ENCODE measurements at places on chromosomes 7 and 10.

DNA sequence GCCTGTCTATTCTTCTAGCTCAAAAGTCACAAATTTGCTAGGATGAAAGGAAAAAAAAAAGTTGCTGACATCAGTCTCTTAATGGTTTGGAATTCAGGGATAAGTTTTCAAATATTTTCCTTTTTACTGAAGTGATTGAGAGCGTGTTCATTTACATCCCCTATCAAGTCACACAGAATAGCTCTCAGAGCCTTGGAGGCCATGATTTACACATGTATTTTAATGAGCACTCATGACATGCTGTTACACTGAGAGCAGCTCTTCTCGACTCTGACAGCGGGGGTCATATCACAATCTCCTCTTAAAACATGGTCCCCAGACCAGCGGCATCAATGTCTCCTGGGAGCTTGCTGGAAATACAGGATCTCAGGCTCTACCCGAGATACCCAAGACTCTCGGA, 232.7 kb downstream of the POU6F2 start:
- no peak for DNase-seq

GRCh38 chr7:6530626-6531491, 20.4 kb downstream of the GRID2IP start:
- DNase-seq = no peak

DNA sequence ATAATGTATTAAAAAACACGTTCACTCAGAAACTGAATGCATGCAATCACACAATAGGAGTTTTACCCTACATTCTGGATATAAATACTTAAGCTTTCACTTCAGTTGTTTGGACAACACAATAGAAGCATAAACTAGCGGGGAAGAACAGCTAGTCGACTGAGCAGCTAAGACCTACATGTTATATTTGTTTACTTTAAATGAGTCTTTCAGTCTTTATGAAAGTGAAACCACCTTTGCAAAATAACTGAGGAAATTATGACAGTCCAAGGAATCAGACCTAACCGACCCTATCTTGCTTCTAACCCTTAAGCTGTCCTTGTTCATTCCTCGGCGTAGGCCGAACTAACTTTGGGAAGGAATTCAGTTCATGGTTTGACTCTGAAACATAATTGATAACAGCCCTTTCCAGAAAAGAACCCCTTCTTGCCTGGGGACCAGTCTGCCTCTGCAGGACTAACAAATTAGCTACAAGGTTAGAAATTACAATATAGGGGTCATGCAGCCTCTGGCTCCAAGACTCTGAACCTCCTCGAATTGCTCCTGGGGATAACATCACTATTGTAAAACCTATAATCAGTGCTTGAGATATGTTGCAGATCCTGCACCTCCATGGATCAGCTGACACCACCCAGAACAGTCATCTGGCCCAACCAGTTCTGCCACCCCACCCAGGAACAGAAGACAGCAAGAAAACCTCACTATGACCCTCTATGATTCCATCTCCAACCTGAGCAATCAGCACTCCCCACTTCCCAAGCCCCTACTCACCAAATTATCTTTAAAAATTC, 185.1 kb upstream of the KLF6 start:
- DNase-seq = peak; percentile 50

- DNase-seq = no peak
Measured at GRCh38 chr10:1939016-1939415, 201.7 kb upstream of the ADARB2 start.

GRCh38 chr7:65953001-65953720, 28.9 kb downstream of the GUSB start:
- no peak for DNase-seq

GRCh38 chr7:150993511-150993910, 2.7 kb downstream of the NOS3 start:
- DNase-seq = no peak

GRCh38 chr7:28984631-28985030, 26.5 kb upstream of the TRIL start:
- peak; percentile 87 for DNase-seq

- DNase-seq = peak; percentile 92
Measured at GRCh38 chr10:24249829-24250415, 41.0 kb downstream of the KIAA1217 start.

DNA sequence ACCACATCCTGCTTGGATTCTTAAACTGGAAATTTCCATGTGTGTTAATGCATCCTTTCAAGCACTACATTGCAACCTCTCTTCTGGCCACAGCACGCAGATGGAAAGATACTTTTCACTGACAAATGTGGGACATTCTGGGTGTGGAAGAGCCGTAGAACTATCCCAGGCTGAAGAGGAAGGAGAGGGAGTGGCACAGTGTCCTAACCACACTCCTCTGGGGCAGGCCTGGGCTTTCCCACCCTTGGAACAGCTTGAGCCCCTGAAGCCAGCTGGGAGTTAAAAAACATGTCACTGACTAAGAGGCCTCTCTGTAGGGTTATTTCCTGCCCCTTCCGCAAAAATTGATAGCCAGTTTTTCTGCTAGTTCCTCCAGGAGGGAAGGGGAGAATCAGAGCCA, 34.0 kb upstream of the DNMBP start:
- DNase-seq = peak; percentile 43

GRCh38 chr7:98568891-98569290, 48.2 kb upstream of the NPTX2 start:
- DNase-seq = no peak

GRCh38 chr10:94902080-94902479, 36.4 kb upstream of the CYP2C9 start:
- no peak for DNase-seq

- DNase-seq = peak; percentile 27
Measured at GRCh38 chr10:48333856-48334255, 27.4 kb downstream of the MAPK8 start.

DNA sequence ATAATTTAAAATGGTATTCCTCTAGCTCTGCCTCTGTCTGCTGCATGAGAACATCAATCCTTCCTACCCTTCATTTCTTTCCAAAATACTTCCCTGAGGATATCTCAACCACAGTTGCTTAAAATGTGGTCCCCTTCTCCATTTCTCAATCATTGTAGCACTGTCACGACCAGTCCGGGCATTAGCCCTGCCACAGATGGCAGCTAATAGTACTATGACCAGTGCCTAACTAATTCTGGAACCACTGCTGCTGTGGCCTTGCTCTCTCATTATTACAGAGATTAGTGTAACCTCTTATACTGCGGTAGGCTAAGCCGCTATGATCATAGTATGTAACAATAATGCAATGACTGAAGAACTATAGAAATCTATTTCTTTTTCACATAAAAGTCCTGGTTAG, 66.0 kb downstream of the REEP3 start:
- DNase-seq = no peak

DNA sequence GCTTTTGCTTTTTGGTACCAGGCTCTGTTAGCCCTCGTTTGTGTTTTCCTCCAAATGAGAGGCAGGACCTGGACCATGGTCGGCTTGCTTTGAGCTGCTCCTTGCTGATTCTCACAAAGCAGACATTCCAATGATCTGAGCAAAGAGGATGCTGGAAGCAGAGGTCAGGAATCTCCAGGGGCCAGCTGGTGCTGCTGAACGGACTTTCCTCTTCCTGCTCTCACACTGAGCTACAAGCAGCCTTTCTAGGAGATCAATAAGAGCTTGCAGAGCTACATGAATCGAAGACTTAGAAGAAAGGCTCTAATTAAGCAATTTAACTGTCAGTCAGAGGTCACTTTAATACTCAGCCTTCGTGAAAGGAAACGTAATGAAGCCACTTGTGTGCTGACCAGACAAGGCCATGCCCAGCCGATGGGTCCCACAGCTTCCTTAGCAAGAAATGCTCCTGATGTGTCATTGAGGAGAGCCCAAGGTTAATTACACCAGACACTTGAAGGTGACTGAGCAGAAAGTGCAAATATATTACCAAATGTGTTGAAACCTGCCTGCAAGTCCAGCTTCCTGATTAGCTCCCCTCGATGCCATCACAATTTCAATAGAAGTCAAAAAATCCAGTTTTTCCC, 151.3 kb upstream of the RSU1 start:
- DNase-seq = peak; percentile 93

All from iris pigment epithelial cell (primary cell).